A673 (cell line): ENCODE measurements at places on chromosomes 5 and 9. TPM values are rescaled to one million over a fixed set of nuclear protein-coding genes. Genes with fewer than 3 reads are reported as not detected.

DNA sequence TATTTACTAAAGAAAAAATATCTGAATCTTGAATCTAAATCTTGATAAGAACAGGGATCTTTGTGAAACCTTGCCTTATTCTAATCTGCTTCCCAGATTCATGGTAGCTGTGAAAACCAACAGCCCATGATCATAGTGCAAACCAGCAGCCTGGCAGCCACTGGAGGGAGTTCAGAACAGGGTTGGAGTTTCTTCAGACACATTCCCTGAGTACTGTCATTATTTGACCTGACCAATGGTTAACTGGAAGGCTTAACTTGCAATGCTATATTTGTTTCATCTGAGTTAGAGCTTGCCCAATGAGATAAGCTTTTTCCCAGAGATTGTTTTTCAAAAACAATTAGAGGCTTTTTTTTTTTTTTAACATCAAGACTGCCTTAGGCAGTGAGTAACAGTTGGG, 47.8 kb downstream of the LOX start:
- no peaks in the 10 kb centered on the region for H3K27me3 ChIP-seq
- H3K36me3 ChIP-seq, result no peaks in the 10 kb centered on the region

SPINK4 gene
- total RNA-seq, result not detected in 2 replicates

GPR151 gene
- total RNA-seq, result not detected in 2 replicates

DNA sequence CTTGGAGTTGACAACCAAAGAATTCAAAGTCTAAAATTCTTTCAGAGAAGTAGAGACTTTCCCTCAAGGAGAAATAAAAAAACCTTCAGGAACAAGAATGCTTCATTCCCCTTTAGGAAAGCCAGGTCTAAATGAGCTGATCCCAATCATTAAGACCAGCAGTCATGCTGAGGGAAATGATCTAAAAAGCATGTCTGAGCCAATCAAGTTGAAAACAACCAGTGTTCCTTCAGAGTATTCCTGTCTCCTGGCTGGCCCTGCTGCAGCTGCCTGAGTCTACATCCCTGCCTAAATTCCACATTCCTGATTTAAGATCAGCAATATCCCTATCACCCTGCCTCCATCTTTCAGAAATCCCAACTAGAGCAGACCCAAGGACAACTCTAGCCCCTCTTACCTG, 244.5 kb downstream of the PLK2 start:
- no peaks in the 10 kb centered on the region for H3K4me1 ChIP-seq
- DNase-seq, result no peak
- no peak overlapping the region for H3K27ac ChIP-seq
- H3K27me3 ChIP-seq, result no peaks in the 10 kb centered on the region
- no peaks in the 10 kb centered on the region for H3K36me3 ChIP-seq

DNA sequence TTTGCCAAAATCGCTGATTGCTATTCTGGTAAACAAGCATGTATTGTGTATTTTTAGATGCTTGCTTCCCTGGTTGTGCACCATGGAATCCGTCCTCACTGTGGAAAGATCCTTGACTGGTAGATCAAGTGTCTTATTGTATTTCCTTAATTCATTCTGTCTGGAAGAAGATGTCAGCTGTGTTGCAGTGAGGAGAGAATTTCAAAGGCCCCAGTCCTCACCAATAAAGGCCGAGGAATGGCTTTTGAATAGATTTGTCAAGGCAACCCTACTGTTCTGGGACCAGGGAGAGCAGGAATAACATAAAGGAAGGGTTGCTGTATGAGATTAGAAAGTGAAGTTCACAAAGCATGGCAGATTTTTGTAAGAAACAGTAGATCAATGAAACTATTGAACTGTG, 36.2 kb upstream of the POU5F2 start:
- DNase-seq, result no peak
- H3K27ac ChIP-seq, result no peak overlapping the region
- H3K27me3 ChIP-seq, result no peaks in the 10 kb centered on the region

GRCh38 chr5:157547941-157548512, 27.5 kb downstream of the ADAM19 start:
- no peak for DNase-seq
- H3K36me3 ChIP-seq, result no peaks in the 10 kb centered on the region
- no peaks in the 10 kb centered on the region for H3K4me1 ChIP-seq
- no peak overlapping the region for H3K4me3 ChIP-seq

CBY3 gene
- total RNA-seq, result not detected in 2 replicates
